ENCODE measurements at places on chromosomes 6 and 20.
A peak's percentile ranks its signal among the peaks of the same experiment; 100 is the strongest.

- no peak for DNase-seq
Observed at GRCh38 chr6:139325686-139326085, 33.9 kb upstream of the TXLNB start.

DNA sequence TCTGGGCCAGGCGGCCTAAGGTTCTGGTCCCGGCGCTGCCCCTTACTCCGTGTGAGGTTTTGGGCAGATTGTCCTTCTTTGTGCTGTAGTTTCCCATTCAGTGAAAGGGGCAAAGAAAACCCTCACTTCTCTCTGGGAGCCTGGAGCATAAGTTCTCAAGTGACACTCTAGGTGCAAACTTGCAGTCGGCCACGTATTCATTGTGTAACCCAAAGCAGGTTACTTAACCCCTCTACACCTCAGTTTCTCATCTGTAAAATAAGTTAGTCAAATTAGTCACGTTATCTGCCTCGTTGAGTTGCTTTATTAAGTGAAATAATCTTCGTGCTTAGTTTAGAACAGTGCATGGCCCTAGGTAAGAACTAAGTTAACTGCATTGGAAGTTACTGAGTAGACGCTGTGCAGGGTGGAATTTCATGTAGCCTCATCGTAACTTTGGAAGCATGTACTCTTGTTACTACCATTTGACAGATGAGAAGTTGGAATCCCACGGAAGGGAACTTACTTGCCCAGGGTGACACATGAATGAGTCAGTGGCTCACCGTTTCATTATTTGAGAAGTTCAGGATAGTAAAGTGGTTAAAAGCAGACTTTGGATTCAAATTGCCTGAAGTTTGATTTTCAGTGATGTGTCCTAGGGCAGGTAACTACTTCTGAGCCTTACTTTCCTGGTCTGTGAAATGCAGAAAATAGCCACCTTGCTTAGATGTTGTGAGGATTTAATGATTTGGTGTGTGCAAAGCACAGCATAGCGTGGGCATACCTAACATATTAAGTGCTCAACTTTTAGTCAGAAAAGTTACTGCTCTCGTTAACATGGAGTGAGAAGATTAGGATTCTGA is 556 bp upstream of the MROH8 start:
- peak; percentile 50 for DNase-seq

DNA sequence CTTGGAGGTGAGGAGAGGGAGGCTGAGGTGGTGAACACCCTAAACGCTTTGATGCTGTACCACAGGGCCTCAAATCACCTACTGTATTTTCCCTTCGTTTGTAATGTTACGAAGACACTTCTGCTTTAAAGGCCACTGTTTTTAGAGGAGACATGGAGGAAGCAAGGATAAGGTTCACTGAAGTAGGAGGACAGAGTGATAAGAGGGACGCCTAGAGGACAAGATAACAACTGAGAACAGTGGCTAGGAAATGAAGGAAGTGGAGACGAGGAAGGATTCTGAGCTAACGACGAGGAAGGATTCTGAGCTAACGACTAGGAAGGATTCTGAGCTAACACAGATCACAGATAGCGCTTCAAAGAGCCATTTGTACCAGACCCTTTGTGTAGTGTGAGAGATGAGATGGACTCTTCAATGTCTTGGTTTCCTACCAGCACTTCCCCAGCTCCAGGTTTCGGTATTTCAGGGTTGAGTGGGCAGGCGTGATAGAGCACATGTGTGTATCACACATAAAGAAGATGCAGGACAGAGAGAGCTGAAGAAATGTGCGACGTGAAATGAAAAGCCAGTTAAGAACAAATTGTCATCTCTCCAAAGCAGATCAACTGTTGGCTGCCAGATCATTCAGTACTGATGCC is 7.5 kb downstream of the SF3B5 start:
- no peak for DNase-seq

GRCh38 chr6:56368491-56368890 is 121.1 kb upstream of the COL21A1 start:
- no peak for DNase-seq

DNA sequence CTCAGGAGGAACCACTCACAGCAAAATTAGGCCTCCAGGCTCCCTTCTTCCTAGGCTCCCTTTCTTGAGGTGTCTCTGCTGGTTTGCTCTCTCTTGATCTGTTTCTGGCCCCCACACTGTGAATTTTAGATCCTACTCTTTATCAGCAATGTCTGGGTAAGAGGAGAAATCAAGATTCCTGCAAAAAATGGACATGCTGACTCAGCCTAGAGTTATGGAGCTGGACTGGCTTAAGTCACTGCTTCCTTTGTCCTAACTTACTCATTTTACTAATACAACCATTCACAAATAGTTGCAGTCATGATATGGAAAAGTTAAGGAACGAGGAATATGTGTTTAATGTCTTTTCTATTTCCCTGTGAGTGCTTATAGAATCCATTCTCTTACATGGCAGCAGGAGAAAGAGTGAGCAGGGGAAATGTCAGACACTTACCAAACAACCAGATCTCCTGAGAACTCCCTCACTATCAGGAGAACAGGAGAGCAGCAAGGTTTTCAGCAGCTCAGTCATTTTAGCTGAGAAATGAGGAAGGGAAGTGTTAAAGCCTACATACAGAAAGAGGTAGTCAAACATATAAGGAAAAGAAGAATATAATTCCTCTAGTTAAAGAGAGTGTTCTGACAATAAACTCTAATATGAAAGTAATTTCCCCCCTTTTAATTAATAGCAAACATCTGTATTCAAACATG is 160.8 kb downstream of the PDE7B start:
- no peak for DNase-seq

GRCh38 chr6:13066050-13066449 is 262.3 kb downstream of the TBC1D7 start:
- DNase-seq = no peak

DNA sequence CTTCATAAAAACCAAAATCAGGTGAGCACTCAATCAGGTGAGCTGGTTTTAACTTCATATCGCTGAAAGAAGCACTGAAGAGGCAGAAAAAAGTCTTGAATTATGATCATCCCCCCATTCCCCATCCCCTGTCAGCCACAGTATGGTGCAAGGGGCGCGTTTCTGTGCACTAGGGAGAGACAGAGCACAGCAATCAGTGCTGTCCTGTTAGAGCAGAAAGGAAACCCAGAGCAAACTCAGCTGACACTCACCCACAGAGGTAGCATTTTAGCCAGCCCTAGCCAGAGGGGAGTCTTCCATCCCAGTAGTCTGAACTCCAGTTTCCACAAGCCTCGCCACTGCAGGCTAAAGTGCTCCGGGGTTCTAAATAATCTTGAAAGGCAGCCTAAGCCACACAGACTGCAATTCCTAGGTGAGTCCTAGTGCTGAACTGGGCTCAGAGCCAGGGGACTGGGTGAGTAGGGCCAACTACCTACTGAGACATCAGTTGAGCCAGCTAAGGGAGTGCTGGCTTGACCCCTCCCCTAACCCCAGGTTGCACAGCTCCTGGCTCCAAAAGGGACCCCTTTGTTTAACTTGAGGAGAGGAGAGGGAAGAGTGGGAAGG is 1352.6 kb upstream of the GJE1 start:
- no peak for DNase-seq

- DNase-seq = peak; percentile 30
Observed at GRCh38 chr6:17884498-17885478, 102.6 kb downstream of the KIF13A start.

DNA sequence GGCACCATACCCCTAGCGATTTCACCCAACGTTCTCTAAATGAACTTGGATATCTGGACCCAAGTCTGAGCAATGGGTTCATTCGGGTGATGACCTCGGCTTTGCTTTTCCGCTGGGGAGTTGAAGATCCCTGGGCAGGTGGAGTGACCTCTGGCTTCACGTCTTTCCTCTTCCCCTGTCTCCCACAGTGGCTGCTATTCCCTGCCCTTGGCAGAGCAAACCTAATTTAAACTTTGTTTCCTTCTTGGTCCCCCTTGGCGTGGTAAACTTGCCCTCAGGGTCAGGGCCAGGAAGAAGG is 7.8 kb upstream of the TFAP2A start:
- no peak for DNase-seq

- DNase-seq = no peak
Observed at GRCh38 chr6:31567531-31568370, 4.3 kb upstream of the LTA start.

DNA sequence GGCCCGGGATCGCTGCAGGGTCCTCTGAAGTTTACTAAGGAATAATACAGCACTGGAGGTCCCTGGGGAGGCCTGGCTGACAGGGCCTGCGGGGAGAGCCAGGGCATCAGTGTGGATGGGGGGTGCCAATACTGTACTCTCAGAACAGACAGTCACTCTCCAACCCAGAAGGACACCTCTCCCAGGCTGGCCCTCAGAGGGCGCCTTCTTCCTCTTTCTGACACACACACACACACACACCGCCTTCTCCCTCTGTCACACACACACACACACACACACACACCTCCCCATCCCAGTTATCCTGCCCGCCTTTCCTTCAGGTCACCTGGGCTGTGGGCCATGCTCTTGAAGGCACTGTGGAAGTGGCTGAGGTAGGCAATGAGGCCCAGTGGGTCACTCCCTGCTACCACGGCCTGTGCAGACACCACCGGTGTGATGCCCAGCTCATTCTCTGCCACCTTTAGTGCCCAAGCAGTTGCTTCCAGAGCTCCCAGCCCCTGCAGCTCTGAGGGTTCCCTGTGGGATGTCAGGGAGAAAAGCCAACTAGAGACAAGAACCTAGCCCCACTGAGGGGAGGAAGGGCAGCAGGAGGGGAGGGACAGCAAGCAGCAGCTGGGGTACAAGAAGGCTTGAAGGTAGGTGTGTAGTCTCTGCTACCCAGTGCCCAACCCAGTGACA is 7.5 kb downstream of the SMPD2 start:
- no peak for DNase-seq

- DNase-seq = no peak
Observed at GRCh38 chr6:149939356-149939648, 2.5 kb upstream of the ULBP2 start.
